Inflammatory macrophage treated with lipopolysaccharide for 1 hour (primary cell): ENCODE measurements at places on chromosomes 2 and 18.

DNA sequence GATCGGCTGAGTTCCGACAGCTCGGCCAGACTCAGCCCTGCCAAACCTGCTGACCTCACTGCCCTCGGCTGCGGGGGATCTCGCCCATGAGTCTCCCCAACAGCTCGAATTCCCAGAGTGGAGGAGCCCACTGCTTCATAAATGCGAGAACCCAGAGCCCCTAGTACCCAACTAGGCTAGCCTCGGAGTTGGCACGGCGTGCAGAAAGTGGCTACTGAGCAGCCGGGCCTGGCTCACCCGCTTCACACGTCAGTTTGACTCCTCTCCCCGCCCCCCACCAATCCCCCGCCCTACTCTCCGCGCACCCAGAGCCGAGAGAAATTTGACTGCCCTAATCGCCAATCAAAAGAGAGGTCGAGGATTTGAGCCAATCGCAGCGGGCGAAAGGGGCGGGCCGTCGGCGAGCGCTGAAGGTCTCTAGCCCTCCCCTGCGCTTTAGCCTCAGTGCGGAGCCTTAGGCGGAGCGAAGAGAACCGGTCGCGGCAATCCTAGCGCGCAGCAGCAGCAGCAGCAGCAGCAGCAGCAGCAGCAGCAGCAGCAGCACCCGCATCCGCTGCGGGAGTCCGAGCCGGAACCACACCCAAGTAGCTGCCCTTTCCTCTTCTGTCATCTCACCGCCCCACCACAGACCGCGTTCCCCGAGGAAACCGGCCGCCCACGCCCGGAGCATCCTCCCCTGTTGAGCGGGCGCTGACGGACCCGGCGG lies at the start of gene GLS:
TSS of gene GLS (plus strand) at position 444 of the 706 bp plus-strand sequence. CDS start 264 bp downstream, outside the sequence.
- peak; percentile 96 for DNase-seq

GRCh38 chr2:20661421-20662307 lies 5.3 kb upstream of the GDF7 start:
- DNase-seq, result peak; percentile 85

DNA sequence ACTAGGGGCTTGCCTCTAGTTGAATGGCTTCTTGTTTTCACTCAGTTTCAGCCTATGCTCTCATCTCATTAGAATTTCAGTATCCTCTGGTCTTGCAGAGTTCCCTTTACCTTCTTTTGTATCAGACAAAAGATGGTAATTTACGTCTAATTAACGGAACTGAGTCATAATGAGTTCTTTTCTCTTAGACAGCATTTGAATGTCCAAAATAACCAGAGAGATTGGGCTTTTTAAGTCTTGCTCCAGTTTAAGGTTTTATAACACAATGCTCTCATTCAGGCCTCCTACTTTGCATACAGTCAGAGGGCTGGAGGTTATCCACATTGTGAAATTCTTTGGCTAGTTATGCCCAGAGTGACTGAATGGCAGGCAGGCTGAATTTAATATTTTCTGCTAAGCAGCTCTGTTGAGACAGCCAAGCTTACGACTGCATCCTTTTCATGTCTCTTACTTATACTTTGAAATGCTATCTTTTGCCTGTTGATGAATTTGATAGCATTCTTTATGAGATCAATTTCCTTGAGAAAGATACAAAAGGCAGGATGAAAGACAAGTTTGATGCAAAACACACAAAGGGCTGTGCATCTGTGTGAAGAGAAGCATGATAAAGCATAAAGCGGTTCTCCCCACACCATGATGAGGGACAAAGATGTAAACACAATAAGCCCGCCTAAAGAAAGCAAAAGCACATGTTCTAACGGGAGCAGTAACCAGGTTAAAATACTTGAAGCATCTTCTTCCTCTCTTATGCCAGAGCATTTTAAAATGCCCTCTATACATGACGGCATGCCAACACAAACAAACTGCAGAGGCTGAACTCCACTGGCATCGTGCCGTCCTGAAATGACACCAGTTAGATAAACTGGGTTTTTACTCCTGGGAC lies 90.0 kb downstream of the CDH2 start:
- DNase-seq, result no peak

DNA sequence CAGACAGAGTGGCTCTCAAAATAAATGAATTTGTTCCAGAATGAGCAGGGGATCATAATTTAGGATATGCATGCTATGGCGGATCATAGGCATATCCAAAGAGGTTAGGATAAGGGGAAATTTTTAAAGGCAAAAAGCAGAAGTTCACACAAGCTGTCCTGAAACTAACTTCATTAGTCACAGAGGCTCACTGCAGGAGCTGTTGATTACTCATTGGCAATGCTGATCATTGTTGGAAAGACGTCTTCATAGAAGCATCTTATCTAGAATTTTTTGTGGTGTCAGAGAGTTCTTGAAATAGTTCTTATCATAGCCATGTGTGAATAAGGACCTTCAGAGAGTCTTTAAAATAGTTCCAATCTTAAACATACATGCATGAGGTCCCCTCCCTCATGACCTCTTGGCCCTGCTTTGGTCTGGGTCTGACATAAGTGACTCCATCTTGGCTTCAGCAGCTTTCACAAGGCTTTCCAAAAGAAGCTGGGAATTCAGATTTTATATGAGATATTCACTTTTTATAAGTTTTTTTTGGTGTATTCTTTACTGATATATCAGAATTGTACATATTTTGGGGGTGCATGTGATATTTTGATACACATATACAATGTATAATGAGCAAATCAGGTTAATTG lies 7.5 kb upstream of the CCDC195 start:
- DNase-seq, result peak; percentile 35

GRCh38 chr18:40690062-40690461 lies 1265.0 kb upstream of the PIK3C3 start:
- no peak for DNase-seq

DNA sequence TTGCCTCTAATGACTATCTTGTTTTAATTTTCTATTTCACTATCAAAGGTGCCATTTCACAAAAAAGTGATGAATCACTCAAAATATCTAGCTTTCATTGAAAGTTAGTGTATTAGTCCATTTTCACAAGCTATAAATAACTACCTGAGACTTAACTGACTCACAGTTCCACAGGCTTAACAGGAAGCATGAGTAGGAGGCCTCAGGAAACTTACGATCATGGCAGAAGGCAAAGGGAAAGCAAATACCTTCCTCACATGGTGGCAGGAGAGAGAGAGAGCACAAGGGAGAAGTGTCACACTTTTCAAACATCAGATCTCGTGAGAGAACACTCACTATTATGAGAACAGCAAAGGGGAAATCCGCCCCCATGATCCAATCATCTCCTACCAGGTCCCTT lies 1220.4 kb upstream of the ZEB2 start:
- peak; percentile 44 for DNase-seq

- DNase-seq, result no peak
Observed at GRCh38 chr2:215635788-215636139, 199.9 kb upstream of the FN1 start.

DNA sequence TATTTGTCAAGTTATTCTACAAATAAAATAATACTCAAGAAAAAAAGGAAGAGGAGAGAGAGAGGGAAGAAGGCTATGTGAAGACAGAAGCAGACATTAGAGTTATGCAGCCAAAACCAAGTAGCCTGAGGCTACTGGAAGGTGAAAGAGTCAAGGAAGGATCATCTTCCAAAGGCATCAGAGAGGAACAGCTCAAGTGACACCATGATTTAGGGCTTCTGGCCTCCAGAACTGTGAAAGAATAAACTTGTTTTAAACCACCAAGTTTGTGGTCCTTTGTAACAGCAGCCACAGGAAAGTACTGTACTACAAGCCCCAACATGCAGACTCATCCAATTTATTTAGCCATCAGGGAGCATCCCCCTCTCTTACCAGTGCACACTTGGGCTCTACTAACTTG lies 788.5 kb upstream of the LRRTM1 start:
- DNase-seq, result no peak

DNA sequence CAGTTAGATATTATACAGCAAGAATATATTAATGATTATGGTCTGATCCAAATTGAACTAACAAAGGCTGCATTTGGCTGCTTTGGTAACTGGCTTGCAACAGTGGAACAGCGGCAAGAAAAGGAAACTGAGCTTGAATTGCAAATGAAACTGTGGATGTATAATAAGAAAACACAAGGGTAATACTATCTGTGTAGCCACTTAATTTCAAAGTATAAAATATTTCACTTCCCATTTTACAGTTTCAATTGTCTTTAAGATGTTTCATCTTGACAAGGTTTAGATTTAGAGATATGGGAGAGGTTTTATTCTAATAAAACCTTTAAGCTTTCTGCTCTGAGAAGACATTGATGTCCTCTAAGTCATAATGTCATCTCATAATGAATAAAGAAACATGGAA lies 23.8 kb downstream of the WDR75 start:
- no peak for DNase-seq

- DNase-seq, result no peak
Observed at GRCh38 chr2:235366390-235366789, 127.5 kb upstream of the AGAP1 start.

GRCh38 chr18:3615374-3615985 lies 165.5 kb downstream of the TGIF1 start:
- DNase-seq, result no peak

DNA sequence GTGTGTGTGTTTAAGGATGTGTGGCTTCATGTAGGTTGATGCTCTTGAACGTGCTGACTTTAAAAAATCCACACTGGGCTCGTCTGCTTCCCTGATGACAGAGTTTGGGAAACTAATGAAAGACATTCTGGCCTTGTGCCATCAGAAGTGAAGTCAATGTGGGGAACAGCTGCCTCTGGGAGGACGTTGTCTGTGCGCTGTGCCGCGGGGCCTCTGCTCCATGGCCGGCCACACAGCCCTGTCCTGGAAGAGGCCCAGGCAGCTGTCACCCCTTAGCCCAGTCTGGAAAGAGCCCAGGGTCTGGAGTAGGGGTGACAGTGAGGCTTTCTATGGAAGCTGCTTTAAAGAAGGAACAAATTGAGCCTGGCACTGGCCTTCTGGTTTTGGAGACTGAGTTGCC lies 155.8 kb downstream of the SH3RF3 start:
- no peak for DNase-seq

DNA sequence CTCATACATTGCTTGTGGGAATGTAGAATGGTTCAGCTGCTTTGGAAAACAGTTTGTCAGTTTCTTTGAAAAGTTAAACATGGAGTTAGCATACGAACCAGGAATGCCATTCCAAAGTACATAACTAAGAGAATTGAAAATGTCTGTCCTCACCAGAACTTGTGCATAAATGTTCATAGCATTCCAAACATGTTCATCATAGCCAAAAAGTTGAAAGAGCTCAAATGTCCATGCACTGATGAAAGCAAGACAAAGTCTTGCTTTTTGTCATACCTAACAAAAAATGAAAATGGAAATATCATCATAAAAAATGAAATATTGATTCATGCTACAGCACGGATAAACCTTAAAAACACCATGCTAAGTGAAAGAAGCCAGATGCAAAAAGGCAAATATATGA lies 408.8 kb upstream of the UBE2E3 start:
- no peak for DNase-seq

DNA sequence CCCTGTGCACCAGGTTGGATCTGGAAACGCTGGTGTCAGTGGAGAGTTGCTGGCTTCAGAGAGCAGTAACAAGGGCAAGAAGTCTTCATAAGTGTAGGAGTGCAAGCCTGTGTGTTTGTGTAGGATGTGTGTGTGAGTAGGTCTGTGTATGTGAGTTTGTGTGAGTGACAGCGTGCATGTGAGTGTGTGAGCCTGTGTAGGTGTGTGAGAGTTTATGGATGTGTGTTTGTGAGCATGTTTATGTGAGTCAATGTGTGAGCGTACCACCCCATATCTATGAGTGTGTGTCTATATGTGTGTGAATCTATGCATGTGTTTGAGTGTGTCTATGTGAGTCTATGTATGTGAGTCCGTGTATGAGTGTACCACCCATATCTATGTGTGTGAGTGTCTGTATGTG lies 86.5 kb upstream of the ATG16L1 start:
- DNase-seq, result no peak

- no peak for DNase-seq
Observed at GRCh38 chr18:32135625-32136024, 44.0 kb downstream of the RNF138 start.

DNA sequence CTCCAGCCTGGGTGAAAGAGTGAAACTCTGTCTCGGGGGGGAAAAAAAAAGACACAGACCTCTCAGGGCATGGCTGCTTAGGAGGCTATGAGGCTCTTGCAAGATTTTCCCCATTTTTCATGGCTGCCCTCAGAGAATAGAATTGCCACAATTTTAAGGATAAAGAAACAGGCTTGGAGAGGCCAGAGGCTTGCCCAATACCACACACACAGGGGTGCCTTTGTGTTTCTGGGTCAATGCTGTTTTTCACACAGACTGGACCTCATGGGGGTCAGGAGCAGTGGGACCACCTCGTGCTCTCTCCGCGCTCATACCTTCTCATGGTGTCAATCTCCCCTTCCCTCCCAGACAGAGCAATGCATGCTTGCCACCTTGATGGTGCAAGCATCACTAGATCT lies 65.4 kb upstream of the ST3GAL5 start:
- no peak for DNase-seq

GRCh38 chr2:154457286-154457685 lies 241.2 kb upstream of the KCNJ3 start:
- DNase-seq, result no peak

GRCh38 chr2:124763611-124764010 lies 738.5 kb downstream of the CNTNAP5 start:
- DNase-seq, result no peak
